ENCODE measurements at places on chromosomes 4 and X.

GRCh38 chr4:174255374-174255773, 28.1 kb downstream of the FBXO8 start:
- DNase-seq, result no peak

- DNase-seq, result no peak
These were observed 92.4 kb upstream of the PJA1 start for GRCh38 chrX:69257499-69258127.

DNA sequence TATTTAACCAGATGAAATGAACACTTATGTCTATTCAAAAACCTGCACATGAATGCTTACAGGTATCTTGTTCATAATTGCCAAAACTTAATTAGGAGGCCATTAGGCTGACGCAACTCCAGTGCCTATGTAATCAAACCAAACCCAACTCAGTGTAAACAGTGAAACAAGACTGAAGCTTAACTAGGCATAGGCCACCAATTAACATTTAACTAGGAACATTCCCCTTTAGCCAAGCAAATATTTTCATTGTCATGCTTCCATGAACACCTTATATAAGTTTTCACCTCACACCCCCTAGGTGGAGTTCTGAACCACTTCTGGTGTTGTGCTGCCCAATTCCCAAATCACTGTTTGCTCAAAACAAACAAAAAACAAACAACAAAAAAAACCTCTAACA, 686.0 kb downstream of the STPG2 start:
- DNase-seq, result peak; percentile 90

DNA sequence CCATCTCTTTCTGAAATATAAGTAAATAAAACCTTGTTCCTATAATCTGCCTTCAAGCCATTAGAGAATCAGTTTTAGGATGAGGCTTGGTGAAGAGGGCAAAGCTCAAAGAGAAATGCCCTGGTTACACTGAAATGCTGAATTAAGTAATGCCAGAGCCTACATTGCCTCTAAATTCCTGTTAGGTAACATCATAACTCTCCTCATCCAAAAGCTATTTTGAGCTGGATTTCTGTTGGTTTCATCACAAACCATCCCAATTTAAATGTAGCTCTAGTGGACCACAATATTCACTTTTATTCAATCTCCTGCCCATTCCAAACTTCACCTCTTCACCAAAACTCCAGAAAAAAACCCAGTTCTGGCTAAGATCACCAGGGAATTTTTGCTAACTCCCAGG, 1319.7 kb upstream of the TENM3 start:
- DNase-seq, result no peak

GRCh38 chr4:79294064-79294463, 31.8 kb downstream of the NAA11 start:
- no peak for DNase-seq

DNA sequence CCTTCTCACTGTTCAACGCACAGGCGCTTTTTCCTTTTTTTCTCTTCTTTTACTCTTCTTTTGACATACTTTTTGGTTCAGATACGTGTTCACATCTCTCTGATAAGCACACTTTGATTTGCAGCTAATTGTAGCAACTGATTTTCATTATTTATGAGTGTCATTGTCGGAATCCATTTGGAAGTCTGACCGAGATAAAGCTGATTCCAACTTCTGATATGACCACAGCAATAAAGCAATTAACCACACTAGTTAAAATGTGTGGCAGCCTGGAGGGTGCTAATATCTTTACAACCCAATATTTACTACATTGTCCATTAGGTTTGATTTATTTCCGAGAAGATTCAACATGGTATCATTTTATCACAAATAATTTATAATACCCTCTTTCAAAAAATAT, 101.8 kb downstream of the TENM3 start:
- DNase-seq, result no peak

- no peak for DNase-seq
These were observed 478.0 kb downstream of the PDHA2 start for GRCh38 chr4:96317891-96318290.

DNA sequence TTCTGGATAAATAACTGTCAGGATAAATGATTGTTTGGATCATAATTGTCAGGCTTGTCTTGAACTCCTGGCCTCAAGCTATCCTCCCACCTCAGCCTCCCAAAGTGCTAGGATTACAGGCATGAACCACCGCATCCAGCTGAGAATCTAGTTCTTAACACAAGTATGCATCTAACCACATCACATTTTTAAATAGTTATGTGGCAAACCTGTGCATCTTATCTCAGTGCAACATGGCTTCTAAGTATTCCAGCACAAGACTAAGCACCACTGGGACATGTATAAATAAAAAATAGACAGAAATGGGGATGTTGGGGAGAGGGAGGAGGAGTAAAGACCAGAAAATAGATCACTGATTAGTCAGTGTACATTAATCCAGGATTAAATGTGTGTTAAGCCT, 74.7 kb upstream of the TBL1X start:
- DNase-seq, result no peak

GRCh38 chrX:13023567-13023966, 20.9 kb downstream of the FAM9C start:
- no peak for DNase-seq

- DNase-seq, result no peak
These were observed 429.1 kb upstream of the FTHL17 start for GRCh38 chrX:31500921-31501320.

DNA sequence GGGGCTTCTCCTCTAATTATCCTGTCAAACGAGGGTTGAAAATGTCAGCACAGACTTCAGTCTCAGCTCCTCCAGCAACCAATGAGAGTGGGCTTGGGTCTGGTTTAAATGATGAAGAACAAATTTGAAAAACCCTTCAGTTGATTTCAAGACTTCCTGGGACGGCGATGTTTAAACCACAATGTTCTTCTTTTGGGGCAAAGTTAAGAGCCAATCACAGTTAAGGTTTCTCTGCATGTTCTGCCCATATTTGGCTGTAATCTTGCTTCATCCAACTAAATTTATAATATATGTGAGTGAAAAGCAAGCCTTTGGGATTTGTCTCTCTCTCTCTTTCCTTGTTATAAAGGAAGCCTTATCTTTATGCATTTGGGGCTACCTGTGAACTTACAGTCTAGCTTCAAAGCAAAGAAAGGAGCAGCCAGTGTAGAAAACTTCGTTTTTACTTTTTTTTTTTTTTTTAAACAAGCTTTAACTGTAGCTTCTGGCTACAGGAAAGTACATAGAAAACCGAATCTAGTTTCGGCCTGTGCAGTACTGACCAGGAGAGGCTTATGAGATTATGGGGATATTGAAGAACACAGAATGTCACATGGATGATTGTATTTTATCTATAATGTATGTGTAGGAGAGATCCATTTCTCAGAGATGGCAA, 46.8 kb upstream of the FAM9C start:
- DNase-seq, result no peak

DNA sequence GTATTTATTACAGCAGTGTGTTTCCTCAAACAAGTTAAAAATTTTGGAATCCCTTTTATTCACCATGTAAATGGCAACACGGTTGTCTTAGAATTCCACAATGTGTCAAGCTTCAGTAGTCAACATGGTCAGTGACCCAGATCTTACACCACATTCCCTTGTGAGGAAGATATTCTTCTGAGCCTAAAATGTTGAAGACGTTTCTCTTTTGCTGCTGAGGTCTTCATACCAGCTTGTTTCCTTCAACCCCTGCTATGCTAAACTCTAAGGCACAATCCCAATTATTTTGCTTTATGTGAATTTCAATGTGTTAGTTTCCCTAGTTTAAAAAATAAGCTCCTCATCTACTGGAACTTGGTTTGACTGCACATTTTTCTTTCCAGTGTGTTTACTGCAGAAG, 17.6 kb upstream of the LDB2 start:
- DNase-seq, result no peak

DNA sequence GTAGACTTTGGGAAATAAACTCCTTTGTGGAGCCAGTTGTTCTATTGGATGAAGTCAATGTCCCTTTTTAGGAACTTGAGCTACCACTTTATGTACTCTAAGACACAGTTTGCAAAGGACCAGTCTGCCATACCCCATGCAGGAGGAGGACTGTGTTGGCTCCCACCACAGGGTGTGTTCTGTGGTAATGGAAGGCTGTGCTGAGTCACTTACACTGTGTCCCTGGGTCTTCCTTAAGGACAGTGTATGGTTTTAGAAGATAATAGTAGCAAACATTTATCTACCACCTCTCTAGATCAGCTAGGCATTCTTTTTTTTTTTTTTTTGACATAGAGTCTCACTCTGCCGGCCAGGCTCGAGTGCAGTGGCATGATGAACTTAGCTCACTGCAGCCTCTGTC, 184.0 kb upstream of the PGRMC2 start:
- DNase-seq, result no peak

DNA sequence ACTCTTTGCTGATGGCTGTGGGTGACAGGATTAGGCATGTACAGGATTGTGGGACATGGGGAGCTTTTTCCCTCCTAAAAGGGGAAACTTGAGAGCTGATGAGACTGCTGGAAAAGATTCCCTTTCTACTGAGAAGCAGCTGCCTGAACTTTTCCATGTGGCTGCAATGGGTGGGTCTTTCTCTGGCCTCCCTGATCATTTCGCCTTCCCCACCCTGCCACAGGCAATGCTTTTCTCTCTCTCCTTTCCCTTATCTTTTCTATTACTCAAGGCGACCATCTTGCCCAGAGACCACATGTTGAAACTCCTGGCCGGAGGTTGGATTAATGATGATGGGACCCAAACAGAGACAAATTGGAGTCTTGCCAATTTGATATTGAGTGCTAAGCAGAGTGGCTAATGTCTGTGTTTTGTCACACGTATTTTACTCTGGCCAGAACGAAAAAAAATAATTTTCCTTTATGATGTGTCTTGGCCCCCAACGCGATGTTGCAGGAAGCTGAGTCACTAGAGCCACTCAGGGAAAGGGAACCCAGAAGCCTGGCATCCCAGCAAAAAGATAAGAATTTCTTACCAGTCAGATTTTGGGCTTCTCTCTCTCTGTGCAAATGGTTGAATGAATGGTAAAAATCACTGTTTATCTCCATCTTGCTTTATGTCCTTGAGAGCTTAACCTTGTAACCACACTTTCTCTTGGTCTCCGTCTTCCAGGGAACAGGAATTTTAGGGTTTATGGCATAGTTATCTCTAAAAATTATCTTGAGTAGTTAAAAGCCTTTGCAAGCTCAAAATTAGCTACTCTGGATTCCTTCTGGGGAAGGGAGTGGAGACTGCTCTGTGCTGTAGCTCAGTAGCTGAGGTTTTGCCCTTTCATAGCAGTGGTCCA, 19.4 kb upstream of the ATP8A1 start:
- no peak for DNase-seq

DNA sequence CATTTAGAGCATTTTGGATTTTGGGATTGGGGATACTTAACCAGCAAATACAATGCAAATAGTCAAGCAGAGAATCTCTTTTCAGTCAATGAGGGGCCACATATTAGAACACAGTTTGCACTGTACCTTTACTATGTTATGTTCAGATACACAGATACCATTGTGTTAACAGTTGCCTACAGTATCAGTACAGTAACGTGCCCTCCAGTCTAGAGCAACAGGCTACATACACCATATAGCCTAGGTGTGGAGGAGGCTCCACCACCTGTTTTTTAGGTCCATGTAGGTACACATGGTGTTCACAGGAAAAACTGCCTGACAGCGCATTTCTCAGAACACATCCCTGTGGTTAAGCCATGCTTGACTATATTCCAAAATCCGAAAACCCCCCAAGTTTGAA, 9.1 kb downstream of the GRPEL1 start:
- DNase-seq, result no peak

GRCh38 chr4:53647547-53647946, 56.3 kb upstream of the LNX1 start:
- DNase-seq, result no peak
